ENCODE measurements at places on chromosomes 1 and 21.

DNA sequence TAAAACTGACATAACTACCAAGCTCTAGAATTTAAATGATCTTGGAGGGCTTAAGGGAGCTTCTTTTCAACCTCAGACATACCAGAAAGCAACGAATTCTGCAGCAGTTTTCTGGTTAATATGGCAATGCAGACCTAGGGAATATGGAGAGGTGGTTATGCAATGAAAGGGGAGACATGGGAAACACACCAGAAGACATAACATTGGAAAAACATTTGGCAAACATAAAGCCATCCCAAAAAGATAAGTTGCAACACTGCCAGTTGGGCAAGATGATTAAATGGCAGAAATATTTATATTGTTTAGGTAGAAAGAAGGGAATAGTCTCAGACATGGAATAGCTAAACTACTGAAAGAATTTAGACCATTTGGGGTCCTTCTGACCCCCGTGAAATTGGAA lies 104.5 kb downstream of the KCNJ6 start:
- no peak for DNase-seq

DNA sequence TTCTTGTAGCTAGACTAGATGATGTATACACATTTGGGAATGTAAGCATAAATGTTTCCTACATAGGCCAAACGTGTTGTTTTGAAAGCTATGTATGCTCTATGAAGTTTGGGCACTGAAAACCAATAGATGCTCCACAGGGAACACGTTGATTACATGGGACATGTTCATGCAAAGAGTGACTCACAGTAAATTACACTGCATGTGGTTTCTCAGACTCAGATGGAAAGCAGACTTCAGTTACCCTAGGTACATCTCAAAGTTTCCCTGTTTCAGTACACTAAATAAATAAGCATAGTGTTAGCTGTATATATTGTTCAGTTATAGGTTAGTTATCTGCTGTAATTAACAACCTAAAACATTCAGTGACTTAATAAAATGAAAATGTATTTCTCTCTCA lies 301.9 kb upstream of the RUNX1 start:
- no peak for DNase-seq

DNA sequence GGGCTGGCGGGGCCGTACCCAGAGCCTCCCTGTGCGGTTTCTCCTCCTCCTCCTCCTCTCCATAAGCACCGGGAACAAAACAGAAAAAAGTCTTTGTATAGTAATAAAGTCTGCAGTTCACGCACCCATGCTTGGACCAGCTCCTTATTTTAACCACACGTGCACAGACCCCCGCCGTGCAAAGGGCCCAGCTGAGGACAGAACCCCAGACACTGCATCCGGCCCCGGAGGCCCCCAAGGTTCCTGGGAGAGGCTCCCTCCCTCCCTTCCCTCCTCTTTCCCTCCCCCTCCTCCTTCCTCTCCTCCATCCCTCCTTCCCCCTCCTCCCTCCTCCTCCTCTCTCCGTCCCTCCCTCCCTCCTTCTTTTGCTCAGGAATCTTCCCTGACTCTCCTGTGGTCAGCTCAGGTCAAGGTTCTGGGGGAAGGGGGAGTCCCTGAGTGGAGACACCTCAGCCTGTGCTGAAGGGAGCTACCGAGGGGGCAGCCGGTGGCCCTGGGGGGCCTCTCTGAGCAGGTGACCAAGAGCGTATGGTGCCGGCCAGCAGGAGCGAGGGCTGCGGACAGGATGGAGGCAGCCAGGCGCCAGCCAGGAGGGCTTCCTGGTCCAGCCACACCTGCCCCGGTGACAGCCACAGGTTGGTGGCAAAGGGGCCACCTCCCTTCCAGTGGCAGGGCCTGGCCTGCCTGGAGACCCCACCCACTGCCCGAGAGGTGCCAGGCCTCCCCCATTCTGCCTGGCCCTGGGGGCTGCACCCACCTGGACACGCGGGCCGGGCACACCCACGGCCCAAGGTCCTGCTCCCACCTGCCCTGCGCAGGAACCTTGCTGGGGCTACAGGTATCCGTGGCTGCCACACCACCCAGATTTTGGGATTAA lies 3.2 kb upstream of the TTLL10 start:
- DNase-seq: no peak

DNA sequence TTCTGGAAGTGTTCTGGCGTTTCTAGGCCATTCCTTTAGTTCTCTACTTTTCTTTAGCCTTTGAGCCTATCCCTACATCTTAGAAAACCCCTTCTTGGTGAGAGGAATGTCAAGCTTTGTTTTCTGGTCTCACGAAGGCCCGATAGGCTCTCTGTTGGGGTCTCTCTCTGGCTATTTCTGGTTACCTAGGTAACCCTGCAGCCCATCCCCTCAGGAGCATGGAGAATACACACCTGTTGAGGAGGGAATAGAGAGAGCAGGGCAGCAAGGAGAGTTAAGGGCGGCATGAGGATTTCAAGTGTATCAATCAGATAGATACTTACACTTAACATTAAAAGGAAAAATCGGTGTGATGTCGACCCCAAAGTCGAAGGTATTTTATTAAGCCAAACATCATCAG lies 45.7 kb downstream of the LRRC8D start:
- DNase-seq: no peak

- DNase-seq: peak; percentile 49
Observed at GRCh38 chr1:17012775-17013490, 1.2 kb upstream of the ATP13A2 start.

GRCh38 chr1:7574121-7575040 lies 196.7 kb upstream of the VAMP3 start:
- DNase-seq: no peak

DNA sequence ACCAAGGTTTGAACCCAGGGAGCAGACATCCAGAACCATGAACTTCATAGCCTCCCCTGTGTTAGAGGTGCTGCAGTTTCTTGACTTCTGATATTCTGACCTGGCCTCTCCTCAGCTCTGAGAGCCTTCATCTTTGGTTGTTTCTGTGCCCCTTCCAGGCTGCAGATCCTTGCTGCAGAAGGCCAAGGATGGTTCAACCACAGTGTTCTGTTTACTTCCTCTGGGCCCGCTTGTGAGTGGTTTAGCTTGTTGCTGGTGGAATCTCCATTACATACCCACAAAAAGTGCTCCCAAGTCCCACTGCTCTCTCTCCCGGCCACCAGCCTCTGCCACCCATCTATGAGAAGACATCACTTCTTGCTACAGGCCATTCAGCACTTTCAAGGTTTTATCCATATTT lies 9.0 kb upstream of the SLC2A7 start:
- no peak for DNase-seq

DNA sequence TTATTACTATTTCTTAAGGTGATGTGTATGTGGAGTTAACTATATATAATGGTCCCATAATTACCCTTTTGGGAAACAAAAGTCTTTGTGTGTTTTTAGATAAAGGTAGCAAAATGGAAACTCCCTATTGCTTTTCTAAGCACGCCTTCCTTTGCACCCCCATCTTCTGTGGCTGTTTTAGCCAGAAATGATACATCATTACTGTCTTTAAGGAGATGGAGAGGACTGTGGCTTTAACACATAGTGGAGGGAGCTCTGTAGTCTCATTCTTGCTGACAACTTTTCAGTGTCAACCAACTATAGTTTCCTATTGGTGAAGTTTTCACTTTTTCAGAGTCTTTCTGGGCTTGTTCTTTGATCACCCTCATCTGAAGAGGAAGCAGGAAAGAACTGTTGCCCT lies 1.0 kb downstream of the APOBEC4 start:
- DNase-seq: no peak

DNA sequence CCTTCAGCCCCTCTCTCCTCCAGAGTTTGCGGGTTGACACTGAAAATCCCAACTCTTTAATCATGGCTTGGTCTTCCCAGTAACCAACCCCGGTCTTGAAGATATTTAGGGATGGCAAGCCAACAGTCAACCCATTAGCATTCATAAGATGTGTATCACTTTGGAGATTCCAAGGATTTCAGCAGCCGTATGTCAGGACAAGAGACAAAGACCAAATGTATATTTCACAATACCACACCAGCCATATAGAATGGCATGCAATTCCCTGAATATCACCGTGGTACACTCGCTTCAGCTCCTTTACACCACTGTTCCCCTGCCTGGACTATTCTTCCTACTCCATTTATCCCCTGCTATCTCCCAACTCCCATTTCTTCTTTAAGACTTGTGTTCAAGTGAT lies 109.2 kb downstream of the CSMD2 start:
- no peak for DNase-seq

- peak; percentile 61 for DNase-seq
Observed at GRCh38 chr1:88731475-88732269, 47.6 kb downstream of the PKN2 start.

DNA sequence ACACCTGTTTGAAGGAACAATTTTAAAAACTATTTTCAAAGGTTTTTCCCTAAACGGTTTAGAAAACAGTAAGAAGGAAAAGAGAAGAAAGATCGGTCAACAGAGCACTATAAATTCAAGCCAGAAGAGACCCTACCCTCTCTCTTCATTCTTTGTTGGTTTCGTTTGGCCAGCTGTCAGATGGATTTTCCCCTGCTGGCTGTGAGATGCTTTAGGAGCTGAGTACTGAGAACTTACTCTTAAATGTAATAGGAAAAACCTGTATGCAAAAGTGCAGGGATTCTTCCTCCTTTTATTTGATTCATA lies 1.3 kb upstream of the TXNIP start:
- no peak for DNase-seq

GRCh38 chr1:188237573-188238348 lies 1409.0 kb downstream of the PLA2G4A start:
- DNase-seq: no peak

- DNase-seq: no peak
Observed at GRCh38 chr21:43884012-43884860, 19.2 kb downstream of the AGPAT3 start.

GRCh38 chr1:28899267-28899666 lies 15.1 kb upstream of the EPB41 start:
- no peak for DNase-seq

DNA sequence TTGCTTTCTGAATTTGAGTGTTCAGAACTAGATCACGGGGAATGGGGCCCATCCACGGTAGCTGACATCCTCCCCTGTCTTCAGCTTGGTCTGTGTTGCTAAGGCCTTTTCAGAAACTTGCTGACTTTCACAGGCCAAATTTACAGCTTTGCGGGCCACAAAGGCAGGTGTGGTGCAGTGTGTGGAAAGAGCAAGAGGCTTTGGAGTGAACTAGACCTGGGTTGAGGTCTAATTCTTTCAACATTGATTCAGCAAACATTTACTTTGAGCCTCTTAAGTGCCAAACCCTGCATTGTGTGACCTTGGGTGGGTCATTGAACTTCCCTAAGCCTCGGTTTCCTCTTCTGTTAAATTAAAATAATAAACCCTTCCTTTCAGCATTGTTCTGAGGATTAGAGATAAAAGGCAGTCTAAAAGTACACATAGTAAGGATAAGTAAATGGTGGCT lies 24.3 kb downstream of the STPG1 start:
- DNase-seq: no peak

- DNase-seq: no peak
Observed at GRCh38 chr1:28644494-28644893, 1.6 kb upstream of the TAF12 start.

DNA sequence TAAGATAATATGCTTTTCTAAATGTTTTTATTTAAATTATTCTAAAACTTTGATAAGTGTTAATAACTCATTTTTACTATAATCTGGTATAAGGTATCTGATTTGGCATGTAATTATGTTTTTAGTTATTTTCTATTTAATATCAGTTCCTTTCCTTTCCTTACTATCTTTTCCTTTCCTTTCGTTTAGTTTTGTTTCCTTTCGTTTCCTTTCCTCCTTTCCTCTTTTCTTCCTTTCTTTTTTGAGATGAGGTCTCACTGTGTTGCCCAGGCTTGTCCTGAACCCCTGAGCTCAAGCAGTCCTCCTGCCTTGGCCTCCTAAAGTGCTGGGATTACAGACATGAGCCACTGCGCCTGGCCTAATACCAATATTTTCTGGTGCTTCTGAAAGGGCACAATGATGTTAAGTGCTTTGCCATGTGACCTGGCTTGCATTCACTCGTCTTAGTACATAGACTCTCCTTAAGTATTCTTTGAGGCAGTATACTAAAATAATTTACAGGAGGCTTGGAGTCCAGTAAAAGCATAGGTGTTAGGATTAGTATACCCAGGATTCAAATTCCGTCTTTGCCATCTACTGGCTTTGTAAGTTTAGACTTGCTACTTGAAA lies 18.7 kb downstream of the MIER1 start:
- no peak for DNase-seq

DNA sequence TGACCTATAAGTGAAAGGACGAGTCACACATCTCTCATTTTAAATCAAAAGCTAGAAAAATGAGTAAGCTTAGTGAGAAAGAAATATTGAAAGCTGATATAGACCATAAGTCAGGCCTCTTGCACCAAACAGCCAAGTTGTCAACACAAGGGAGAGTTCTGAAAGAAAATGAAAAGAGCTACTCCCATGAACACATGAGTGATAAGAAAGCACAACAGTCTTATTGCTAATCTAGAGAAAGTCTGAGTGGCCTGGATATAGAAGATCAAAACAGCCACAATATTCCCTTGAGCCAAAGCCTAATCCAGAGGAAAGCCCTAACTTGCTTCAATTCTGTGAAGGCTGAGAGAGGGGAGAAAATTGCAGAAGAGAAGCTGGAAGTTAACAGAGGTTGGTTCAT lies 175.0 kb downstream of the SMYD3 start:
- no peak for DNase-seq

All from hepatic stellate cell (primary cell).